Activated T-helper 1 cell treated with Interleukin-2 at 50 U/mL for 16 hours (primary cell): ENCODE measurements at places on chromosomes 7 and 10.

DNA sequence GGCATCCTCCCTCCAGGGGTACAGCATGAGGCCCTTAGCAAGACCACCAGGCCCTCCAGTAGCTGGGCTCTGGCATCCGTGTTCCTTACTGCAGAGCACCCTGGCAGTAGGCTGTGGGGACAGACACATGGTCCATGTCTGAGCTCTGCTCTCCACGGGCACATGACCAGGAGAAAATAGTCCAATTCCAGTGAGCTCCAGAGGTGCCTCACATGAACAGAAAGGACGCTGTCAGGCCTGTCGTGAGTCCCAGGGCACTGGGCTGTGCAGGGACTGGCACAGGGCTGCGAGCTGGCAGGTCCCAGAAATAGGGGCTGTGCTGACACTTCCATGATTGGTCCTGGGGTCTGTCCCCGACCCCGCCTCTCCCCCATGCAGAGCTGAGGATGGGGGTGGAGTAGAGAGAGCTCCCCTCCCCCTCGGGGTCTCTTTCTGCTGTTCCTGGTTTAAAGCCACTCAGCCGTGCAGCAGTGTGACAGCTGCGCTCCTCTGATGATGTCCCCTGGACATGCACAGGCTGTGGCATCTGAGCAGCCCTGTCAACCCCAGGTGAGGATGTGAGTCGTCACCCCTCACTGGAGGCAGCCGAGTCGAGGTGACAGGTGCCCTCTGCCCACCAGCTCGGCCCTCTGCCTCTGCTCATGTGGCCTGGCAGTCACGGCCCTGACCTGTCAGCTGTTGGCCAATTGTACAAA lies 25.2 kb upstream of the ZNF488 start:
- no peak for DNase-seq

GRCh38 chr10:25084447-25084846 lies 68.0 kb downstream of the THNSL1 start:
- DNase-seq = no peak

DNA sequence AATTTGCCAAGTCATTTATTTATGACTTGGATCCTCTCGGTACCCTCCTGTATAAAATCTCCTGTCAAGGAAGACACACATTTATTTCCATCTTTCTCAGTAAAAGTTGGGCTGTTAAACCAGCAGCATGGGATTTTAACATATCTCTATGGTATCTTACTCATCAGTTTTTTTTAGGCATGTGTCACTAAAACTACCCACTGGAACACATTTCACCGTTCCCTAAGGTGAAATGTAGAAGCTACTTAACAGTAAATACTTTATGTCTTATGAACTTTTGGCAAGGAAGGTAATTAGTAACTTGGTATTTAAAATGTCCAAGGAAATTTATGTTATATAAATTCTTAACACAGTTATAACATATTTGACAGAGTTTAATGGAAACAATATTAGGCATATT lies 152.5 kb upstream of the HDAC9 start:
- no peak for DNase-seq

GRCh38 chr7:25926009-25926408 lies 226.0 kb upstream of the NFE2L3 start:
- DNase-seq = no peak

DNA sequence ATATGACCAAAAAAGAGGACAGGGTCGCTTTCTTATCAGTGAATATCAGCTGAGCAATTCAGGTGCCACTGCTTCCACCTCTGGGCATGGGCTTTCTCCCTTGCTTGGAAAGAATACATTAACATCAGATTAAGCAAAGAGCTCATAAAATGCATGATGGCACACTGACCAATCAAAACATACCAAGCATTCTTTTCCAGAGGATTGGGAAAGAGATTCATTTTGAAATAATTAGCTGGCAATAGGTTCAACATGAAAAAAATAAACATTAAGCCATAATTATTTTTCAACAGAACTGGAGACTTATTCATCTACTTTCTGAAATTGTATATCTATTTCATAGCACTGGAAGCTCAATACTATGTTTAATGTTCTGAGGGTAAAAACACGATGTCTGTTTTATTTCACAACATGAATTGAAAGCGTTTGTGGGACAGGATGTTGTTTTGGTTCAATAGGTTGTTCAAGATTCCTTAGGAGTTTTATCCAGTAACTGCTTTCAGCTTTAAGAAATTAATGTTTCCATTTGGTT lies 53.2 kb downstream of the TFAM start:
- DNase-seq = no peak

DNA sequence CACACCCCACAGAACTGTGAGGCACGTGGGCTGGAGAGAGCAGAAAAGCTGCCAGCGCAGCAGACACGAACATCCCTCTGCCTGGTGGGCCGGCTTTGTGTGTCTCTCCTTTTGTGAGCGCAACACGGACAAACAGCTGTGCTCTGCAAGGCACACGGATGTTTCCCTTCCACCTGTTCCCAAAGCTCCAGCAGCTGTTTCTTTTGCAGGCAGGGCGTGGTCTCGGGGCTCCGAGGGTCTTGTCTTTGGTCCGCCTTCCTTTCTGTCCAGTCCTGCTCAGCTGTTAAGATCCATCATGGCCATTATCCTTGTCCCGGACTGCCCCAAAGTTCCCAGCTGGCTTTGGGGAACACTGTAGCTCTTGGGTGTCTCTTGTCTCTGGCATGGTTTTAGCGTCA lies 32.7 kb upstream of the SH2B2 start:
- no peak for DNase-seq

- DNase-seq = no peak
These were observed 154.1 kb downstream of the LHFPL3 start for GRCh38 chr7:104482362-104483037.

DNA sequence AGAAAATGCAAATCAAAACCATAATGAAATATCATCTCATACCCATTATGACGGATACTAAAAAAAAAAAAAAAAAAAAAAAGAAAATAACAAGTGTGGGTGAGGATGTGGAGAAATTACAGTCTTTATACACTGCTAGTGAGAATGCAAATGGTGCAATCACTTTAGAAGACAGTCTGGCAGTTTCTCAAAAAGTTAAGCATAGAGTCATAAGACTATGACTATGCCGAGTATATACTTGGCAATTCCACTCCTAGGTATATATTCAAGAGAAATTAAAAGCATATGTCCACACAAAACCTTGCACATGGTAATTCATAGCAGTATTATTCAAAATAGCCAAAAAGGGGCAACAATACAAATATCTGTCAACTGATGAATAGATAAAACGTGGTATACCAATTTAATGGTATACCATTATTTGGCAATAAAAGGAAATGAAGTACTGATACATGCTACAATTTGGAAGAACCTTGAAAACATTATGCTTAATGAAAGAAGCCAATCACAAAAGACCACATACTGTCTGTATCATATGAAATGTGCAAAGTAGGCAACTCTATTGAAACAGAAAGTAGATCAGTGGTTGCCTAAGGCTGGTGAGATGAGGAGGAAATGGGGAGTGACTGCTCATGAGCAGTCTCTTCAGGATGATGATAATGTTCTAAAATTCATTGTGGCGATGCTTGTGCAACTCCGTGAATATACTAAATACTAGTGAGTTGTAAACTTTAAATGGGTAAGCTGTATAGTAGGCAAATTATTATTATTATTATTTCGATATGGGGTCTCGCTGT lies 90.1 kb upstream of the NANOS1 start:
- no peak for DNase-seq

DNA sequence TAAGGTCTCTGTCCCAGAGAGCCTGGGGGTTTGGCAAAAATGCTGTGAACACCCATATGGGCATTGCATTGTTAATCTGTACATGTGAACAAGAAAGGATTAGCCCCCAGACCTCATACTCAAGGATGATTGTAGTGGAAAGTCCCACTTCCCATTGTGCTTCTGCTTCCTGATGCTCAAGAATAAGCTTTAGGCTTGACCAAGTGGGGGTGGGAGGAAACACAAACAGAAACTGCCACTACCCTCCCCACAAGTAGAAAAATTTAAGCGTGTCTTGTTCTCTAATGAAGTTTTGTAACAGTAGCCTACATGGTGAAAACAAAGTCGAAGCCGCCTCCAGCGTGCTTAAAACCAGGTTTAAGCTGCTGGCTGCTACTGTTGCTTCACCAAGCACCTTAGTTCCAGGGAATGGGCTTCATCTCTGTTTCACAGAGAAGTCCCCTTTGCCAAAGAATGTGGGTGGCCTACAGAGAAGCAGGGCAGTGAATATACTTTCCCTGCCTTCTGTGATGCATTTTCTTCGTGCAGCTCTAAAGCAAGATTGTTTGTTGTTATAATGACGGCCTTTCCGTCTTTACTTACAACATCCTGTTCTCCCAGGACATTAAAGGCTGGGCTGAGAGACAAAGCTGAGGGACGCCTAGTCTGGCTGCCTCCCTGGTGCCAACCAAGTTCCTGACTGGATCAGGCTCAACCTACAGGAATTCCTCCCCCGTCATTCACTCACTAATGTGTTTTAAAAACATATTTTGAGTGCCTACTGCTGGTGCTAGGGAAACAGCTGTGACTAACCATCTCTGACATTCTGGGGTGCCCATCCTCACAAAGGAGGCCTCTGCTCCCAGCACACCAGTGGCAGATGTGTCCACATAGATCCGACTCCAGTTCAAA lies 32.1 kb upstream of the CCSER2 start:
- no peak for DNase-seq

DNA sequence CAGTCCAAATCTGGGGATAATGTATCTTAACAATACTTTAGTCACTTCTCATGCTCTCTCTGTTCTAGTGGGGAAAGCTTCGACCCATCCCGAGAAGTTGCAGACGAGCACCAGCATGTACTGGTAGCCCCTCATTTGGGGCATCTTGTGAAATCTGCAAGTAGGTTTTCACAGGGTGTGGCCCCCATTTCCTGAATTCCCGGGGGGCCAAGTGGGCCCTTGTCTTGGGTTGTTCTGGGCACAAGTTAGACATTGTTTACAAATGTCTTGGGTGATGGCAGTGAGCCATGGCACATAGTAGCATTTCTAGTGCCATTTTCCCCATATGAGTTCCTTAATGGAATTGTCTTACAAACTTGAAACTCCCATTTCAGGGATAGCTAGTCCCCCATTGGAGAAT lies 216.7 kb upstream of the KCND2 start:
- DNase-seq = no peak

GRCh38 chr7:16174253-16174652 lies 247.1 kb downstream of the CRPPA start:
- DNase-seq = no peak

DNA sequence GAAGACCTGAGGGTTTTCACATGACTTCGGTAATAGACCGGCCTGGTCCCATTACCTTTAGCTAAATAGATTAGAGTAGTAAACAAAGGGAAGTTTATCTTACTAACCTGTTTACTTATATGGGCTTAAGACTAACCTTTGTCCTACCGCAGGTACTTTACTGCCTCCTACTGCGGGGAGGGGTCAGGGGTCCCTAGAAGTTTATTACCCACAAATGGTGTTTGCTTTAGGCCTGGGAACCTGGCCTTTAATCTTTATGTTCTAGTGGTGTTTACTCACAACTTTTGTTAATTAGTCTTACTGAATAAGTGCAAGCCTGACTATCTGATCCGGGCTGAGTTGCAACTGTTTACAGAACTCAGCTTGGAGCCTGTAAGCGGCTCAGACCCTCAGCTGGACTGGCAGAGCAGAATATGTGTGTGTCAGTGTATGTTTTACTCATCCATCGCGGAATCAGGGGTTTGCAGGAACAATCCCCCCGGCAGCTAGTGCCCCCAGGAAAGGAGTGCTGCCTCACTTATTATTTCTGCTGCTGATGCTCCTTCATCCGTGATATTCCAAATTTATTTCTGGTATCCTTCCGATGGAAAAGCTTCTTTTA lies 578.9 kb upstream of the SEMA3D start:
- DNase-seq = no peak

DNA sequence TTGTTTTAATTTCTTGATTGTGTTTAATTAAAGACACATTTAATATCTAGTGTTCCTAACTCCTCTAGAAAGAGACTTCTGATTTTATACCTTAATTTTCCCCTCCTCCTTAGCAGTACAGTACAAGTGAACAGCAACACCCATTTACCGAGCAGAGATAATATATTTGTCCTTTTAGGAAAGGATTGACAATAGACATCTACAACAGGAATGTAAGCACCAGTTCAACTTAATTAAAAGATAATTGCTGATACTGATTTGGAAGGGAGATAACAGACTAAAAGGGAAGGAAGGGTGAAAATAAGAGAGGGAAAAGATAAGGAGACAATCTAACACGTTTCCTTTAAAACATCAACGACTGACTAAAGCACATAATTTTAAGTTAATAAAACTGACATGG lies 119.3 kb downstream of the SRPK2 start:
- no peak for DNase-seq

GRCh38 chr10:110107887-110108286 lies 99.5 kb upstream of the MXI1 start:
- no peak for DNase-seq
